ENCODE measurements at places on chromosomes 11 and 22. TPM values are rescaled to one million over a fixed set of nuclear protein-coding genes. Genes with fewer than 3 reads are reported as not detected.

GRCh38 chr11:19816040-19816439 is 103.4 kb downstream of the NAV2 start:
- DNase-seq, result no peak

DNA sequence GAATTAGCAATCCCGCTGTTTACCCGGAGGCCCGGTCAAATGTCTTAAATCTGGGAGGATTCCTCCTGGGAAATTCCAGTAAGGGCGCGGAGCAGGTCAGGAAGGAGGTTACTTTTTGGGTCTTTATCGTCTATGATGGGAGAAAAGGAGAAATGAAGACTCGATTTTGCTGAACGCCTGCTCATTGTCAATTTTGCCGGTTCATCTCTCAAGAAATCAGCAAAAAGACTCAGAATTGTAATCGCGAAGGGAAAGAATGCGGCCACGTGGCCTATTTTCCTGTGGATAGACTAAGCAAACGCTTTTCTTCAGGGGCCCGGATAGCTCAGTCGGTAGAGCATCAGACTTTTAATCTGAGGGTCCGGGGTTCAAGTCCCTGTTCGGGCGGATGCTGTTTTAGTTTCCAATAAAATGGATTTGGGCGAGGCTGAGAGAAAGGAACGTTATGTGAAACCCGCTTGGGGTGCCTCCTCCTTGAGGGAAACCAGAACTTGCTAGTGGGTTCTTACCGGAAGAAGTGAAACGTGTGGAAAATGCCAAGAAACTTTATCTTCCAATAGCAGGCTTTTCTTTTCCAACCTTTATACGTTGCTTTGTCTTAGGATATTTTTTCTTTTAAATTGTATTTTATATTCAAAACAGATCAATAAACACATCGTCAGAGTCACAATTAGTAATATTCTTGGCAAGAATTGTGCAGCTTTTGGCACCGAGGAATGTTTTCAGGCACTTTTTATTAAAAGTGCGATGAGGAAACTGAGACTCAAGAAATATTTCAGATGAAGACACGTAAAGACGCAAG is 45.0 kb downstream of the OR4D9 start:
- peak; percentile 70 for DNase-seq

DNA sequence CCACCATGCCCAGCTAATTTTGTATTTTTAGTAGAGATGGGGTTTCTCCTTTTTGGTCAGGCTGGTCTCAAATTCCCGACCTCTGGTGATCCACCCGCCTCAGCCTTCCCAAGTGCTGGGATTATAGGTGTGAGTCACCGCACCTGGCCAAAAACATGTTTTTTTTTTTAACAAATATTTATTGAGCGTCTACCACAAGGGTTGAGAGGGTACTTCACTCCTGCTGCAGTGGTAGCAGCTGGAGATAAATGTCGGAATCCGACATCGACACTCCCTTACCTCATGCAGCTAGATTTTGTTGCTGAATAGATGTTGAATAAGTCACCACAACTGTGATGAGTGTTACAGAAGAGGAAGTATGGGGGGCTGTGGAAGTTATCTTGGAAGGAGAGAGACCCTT is 971 bp downstream of the DNAJB13 start:
- DNase-seq, result no peak

- DNase-seq, result no peak
Observed at GRCh38 chr11:7787239-7787638, 9.5 kb downstream of the OR5P2 start.

DNA sequence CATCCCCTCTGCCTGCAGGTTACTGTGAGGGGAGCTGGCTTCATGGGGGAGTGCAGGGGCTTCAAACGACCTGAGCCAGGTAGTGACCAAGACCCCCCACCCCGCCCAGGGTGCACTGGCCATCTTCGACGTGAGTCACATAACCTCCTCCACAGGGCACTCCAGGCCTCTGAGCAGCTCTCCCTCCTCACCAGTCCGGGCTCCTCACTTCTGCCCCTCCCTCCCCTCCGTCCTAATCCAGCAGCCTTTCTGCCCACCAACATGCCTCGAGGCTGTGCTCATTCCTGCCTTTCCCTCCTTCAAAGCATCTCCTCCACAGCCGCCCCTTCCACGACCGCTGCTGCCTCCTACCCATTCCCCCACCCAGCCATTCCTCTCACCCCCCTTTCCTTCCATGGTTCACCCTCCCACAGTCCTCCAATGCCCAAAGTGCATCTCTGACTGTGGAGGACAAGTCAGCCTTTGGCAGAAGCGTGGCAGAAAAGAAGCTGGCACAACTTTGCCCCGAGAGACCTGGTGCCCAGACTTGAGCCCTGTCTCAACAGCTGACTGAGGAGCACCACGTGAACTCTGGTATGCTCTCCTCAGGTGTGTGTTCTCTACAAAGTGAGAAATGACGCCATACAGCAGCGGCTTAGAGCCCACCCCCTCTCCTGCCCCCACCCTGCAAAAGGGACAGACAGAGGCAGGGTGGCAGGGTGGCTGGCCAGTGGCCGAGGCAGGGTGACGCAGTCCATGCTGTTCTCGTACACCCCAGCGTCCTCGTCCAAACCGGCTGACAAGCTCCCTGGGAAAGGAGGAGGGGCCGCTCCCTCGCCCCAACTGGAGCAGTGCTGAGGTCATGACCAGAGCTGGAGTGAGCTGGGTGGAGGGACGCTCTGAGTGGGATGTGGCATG is 30.4 kb downstream of the OPCML start:
- DNase-seq, result no peak

Gene MMP11
- polyA plus RNA-seq, result 8.2 TPM

Measured in hindlimb muscle (tissue), 1 donor.